ENCODE measurements at places on chromosomes 5 and 9.
A peak's percentile ranks its signal among the peaks of the same experiment; 100 is the strongest.

- no peak for DNase-seq
These were observed 737.7 kb downstream of the TLE1 start for GRCh38 chr9:80951675-80952074.

DNA sequence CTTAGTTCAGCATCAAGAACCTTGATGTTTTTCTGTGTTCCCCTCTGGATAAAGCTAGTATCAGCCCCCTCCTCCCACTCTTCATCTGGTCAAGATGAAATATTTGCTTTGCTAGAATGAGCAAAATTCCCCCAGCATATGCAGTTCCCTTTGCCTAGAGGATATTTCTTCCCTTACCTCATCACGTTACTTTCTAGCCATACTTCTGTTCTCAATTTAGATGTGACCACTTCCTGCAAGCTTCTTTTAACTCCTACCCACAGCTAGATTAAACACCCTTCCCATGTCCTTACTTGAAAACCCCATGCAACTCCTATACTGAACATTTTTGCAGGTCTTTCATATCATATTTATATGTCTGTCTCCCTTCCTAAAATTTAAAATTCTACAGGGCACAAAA lies 178.9 kb upstream of the TUSC1 start:
- DNase-seq: no peak

DNA sequence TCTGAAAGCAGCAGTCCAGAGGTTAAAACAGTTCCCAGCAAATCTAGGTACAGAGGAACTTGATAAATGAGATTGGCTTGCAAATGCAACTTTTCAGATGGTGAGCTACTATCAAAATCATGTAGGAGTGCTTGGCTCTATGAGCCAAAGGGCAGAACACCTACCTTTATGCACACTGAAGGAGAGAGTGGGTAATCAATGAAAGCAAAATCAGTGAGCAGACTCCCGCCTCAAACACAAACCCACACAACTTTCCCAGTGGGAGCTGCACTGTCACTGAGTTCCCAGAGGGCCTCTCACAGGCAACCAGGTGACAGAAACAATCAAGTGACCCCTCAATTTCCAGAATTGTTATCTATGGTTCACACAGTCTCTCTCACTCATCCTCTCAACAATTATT lies 8.5 kb downstream of the ARL15 start:
- DNase-seq: no peak

- DNase-seq: peak; percentile 90
These were observed 40.7 kb upstream of the CLPTM1L start for GRCh38 chr5:1385395-1386273.

GRCh38 chr9:117696154-117696553 lies 8.0 kb upstream of the TLR4 start:
- no peak for DNase-seq

DNA sequence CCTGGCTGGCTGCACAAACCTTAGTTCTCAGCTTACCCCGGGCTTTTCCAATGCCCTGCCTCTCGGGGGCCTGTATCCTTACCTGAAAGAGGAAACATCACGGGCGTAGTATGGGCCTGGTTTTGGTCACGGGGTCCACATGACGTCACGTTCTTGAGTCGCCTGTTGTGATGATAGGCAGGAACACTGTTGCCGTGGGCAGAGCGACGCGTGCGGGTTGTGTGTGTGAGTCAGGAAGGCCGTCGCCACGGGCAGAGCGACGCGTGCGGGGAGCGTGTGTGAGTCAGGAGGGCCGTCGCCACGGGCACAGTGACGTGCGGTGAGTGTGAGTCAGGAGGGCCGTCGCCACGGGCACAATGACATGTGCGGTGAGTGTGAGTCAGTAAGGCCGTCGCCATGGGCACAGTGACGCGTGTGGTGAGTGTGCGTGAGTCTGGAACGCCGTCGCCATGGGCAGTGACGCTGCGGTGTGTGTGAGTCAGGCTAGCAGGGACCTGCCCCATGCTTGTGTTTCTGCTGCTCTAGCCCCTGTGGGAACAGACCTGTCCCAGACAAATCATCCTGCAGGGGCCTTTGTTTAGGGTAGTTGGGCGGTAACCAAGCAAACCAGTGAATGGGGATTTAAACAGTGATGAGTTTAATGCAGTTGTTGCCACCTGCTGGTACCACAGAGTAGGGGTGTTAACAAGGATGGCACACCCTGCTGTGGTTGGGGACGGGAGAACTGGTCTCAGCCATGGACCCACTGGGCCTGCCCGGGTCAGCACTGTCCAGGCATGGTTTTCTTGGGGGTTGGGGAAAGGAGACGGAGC lies 19.8 kb downstream of the TRIP13 start:
- DNase-seq: peak; percentile 18

DNA sequence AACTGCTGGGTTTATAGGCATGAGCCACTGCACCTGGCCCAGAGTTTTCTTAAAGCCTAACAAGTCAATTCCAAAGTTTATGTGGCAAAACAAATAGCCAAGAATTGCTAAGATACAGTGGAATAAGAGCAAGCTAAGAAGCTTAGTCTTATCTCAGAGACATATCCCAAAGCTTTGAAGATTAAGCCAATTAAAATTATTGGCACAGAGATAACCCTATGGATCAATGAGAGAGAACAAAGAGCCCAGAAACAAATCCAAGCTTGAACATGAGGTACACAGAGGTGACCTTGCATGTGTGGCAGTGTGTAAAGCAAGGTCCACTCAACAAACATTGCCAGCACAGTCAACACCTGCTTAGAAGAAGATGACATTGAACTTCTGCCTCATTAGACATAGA lies 13.3 kb downstream of the BTNL3 start:
- no peak for DNase-seq

DNA sequence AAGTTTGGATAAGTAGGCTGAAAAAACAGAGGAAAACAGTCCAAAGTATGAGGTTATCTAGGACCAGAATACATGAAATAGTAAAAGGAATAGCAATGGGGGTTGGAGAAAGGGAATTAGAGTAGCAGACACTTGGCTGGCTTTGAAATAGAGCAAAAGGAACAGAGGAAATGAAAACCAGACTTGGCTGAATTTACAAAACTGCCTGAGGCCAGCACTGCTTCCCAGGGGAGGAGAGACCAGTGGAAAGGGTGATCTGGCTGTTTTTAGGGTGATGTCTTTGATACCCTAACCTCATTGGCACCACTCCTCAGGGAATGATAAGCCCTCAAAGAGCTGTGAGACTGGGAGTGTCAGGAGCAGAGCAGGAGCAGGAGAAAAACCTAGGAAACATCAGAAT lies 413.4 kb upstream of the SLC30A5 start:
- no peak for DNase-seq

DNA sequence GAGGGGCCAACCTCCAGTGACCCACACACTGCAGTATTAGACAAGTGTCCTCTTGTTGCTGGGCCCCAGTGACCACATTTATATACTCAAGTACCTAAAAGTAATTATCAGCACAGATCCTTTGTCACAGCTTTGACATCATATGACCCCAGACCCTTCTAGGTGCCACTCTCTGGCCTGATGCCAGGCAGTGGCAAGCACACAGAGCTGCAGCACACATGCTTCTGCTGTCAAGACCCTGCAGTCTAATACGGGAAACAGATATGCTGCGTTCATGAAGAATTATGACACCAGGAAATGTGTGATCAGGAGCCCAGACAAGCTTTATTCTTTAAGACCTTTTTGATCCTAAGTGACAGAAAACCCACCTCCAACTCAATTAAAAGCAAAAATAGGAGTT lies 63.8 kb upstream of the AFAP1L1 start:
- no peak for DNase-seq

DNA sequence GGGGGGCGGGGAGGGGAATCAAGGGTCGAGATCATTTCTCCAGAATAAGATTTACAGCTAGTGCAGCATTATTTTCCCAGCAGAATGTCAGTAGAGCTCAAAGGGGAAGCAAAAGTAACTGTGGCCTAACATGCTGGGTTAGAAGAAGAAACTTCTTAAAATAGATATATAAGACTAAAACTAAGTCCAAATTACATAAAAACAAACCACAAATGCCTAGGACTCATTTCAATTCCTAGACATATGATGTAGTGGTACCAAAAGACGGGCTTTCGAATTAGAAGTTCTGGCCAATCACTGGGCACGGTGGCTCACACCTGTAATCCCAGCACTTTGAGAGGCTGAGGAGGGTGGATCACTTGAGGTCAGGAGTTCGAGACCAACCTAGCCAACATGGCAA lies 20.8 kb upstream of the MELK start:
- DNase-seq: no peak

DNA sequence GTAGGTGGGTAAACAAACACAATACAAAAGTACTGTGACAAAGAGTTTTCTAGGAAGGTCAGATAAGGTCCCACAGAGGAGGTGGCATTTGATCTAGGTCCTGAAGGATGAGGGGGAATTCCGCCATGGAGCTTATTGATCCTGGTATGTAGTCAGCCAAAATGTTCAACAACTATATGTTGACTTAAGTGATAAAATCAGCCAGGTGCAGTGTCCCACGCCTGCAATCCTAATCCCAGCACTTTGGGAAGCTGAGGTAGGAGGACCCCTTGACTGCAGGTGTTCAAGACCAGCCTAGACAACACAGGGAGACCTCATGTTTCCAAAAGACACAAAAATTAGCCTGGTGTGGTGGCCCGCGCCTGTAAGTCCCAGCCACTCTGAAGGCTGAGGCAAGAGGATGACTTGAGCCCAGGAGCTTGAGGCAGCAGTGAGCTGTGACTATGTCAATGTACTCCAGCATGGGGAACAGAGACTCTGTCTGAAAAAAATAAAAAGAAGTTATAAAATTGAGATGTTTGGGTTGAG lies 46.4 kb upstream of the PLIN2 start:
- DNase-seq: no peak

- DNase-seq: no peak
These were observed 72.0 kb downstream of the ACTBL2 start for GRCh38 chr5:57410374-57411320.

GRCh38 chr5:177018341-177018740 lies 4.2 kb upstream of the ZNF346 start:
- no peak for DNase-seq

DNA sequence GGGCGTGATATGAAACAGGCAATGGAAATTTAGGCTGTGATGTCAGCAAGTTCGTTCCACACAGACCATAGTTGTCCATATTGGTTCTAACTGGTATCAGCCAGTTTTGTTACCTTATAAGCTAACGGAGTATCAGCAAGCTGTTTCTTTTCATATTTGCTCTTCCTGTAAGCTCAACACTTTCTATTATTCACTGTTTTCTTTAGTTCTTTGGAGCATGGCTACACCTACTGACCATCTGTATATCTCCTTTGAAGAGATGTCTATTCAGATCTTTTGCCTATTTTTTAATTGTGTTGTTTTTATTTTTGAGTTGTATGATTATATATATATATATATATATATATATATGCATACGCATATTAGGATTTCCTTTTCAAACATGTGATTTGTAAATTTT lies 1057.2 kb upstream of the CDH10 start:
- DNase-seq: no peak

DNA sequence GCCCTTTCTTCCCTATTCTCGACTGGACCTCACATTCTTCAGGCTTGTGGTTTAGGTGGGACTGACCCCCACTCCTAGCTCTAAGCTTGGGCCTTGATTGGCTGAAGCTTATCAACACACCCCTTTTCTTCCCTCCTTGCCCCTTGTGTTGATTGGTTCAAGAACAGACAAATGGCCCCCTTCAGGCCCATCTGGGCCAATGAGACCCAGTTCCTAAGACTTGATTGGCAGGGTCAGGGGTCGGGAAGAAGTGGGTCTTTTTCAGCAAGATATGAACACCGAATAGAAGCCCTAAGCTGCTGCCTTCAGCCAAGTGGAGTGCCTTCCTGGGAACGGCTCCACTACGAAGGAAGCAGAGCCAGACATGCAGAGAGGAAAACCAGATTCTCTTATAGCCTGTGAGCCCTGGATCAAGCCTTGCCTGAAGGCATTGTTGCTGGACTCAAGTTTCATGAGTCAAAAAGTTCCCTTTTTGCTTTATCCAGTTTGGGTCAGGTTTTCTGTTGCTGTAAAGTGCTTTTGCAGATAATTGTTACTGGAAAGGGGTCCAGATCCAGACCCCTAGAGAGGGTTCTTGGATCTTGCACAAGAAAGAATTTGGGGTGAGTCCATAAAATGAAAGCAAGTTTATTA lies 22.4 kb upstream of the NCS1 start:
- no peak for DNase-seq

GRCh38 chr5:150318613-150319483 lies 16.1 kb upstream of the ARSI start:
- DNase-seq: no peak

GRCh38 chr5:168047043-168047668 lies 244.3 kb upstream of the WWC1 start:
- peak; percentile 84 for DNase-seq

DNA sequence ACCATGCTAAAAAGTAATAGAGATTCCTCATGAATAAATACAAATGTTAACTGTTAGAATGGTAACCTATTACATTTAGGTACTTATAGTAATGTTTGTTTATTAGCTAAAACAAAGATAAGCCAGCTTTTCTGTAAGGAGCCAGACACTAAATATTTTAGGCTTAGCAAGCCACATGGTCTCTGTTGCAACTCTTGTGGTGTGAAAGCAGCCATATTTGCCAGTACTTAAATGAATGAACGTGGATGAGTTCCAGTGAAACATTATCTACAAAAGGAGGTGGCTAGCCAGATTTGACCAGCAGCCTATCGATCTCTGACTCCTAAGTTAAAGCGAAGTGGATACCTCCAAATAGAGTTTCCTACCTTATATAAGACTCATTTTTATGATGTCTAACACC lies 331.6 kb downstream of the CDH12 start:
- no peak for DNase-seq

DNA sequence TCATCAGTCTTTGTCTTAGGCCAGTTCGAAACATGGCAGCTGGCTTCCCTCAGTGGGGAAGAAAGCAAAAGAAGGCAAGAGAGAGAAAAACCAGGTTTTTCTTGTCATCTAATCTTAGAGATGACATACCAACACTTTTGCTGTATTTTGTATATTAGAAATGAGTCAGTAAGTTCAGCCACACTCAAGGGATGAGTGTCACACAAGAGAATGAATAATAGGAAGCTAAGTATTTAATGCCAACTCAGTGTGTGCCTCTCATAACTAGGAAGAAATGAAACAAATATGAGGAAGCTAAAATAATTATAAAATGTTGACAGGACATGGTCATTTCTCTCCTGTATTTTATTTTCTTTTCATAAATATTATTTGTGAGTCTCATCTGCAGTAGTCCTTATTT lies 65.3 kb downstream of the CDH12 start:
- DNase-seq: no peak

GRCh38 chr5:93154535-93154934 lies 426.5 kb downstream of the NR2F1-AS1 start:
- DNase-seq: no peak

DNA sequence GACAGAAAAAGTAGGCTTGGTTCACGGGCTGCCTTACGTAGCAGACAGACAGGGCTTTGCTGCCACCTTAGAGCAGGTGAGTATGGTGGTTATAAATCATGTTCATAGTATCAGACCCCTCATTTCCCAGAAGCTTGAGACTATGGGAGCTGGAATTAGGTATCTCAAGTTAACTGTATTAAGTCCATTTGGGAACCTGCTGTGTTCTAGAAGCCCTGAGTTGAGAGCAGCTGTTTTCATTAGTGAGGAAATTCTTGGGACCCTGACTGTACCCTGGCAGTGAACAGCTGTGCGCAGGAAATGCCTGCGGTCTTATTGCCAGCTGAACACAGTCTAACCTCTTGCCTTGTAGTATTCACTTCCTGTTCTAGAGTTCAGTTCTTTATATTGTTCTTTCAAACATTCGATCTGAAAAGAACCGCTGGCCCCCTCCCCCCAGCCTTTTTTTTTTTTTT lies 29.8 kb downstream of the UGCG start:
- no peak for DNase-seq
